ENCODE measurements at places on chromosomes 12 and 14.

DNA sequence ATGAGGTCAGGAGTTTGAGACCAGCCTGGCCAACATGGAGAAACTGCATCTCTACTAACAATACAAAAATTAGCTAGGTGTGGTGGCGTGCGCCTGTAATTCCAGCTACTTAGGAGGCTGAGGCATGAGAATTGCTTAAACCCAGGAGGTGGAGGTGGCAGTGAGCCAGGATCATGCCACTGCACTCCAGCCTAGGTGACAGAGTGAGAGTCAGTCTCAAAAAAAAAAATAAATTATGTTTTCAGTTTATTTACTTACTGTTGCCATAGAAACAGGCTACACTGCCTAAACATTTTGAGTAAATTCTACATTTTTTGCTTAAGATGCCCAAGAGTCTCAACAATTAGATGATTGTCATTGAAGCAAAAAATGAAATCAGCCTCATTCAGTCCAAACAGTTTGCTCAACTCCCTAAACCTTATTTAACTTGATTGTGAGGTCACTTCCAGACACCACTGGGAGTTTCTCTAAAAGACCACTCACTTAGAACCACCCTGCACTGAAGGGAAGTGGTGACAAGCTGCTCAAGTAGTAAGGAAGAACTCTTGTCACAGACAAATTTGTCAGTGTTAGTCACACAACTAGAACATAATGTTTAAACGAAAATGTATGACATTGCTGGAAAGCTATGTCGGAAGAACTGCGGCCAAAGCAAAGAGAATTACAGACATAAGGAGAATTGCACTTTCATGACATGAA, 9.8 kb upstream of the GNPNAT1 start:
- DNase-seq: peak; percentile 71

DNA sequence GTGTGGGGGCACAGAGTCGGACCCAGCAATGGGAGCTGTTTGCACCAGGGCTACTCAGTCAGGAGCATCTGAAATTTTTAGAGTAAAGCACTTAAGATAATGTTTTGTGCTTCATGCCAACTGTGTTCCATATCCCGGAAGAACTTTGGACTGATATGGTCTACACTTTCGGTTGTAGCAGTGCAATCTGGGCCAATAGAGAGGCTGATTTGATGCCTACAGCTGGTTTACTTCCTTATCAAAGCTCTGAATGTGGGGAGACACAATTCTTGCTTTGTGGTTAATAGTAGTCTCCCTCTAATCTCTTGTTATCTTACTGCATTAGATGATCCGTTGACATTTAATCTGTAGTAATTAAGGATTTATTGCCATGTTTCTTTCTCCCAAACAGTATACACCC, 7.8 kb upstream of the VDR start:
- DNase-seq: no peak

- DNase-seq: no peak
These were observed 198.6 kb downstream of the FLRT2 start for GRCh38 chr14:85728476-85729065.

- no peak for DNase-seq
These were observed 272.8 kb downstream of the PDZRN4 start for GRCh38 chr12:41460906-41461305.

DNA sequence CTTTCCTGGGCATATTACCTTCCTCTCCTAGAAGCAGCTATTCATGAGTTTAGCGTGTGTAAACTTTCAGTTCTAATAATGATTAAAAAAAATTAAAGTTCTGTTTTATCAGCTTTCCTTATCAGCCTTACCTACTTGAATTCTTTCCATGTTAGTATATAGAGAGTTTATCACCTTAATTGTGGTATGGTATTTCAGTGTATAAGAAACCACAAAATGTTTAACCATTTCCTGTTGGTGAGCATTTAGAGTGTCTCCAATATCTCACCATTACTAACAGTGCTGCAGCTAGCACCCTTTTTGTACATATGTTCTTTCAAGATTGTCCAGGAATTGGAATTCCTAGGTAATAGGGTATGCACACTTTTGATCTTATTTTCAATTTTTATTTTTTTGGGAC, 89.5 kb downstream of the FBXO33 start:
- DNase-seq: no peak

DNA sequence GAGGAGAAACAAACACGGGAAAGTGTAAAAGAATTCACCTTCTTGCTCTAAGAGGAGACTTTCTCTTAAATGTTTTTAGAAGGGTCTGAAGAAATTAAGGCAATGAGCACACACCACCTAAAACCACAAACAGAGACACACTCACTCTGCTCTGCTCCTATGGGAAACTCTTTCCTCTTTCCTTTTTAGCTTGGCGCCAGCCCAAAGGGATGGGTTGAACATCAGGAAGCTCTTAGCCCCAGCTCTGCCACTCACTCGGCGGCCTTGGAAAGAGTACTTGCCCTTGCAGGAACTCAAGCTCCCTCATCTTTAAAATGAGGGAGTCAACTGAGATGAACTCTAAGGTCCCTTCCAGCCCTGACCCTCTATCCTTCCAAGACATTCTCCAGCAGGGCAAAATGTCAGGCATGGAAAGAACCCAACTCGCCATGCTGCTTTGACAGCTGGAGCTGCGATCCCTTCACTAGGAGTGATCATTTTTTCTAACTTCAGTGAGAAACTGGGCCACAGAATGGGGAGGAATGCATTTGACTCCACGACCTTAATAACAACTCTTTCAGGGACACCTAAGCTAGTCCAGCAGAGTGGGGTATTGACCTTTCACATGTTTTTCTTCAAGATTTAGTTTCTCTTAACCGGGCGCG, 980 bp upstream of the RNASE8 start:
- no peak for DNase-seq

- peak; percentile 71 for DNase-seq
These were observed 16.9 kb downstream of the MEG3 start for GRCh38 chr14:100842799-100843198.

- no peak for DNase-seq
These were observed 17.3 kb upstream of the KRT86 start for GRCh38 chr12:52257074-52257551.

- no peak for DNase-seq
These were observed 8.6 kb downstream of the EDDM3A start for GRCh38 chr14:20754308-20754707.

- DNase-seq: no peak
These were observed 101.4 kb downstream of the DUSP16 start for GRCh38 chr12:12460935-12461922.

DNA sequence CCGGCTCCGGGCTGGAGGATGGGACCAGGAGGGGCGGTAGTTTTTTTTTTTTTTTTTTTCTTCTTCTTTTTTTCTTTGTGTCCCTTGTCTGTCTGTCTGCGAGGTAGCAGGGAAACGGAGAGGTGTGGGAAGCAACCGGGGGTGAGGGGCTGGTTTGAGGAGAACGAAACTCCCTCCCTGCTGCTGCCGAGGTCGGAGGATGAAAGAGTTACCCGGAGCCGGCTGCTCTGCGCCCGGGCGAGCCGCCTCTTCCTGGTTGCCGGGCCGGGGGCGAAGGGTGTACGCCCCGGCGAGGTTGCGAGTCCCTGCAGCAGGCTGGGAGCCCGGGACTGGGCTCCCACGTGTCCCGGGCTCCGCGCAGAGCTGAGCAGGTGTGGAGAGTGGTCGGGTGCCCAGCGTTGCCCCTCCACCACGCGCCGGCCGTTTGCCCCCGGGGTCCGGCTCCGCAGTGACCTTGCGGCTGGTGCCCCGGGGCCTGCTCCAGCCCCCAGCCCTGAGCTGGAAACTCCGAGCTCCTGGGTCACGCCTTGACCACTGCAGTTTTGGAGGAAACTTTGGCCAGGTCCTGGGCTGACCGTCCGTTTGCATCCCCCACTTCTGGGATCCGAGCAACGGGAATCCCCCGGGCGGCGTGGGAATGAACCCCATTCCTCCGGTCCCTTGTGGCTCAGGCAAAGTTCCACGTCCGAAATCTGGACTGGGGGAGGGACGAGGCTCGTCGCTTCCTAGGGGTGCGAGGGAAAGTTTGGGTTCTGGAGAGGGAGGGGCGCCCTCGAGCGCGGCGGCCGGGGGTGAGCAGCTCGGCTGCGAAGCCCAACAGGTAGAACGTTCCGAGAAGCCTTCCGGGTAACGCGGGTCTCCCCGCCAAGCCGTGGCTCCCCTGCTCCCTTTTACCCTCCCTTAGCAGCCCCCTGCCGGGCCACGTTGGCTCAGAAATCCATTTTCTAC, 1.3 kb downstream of the CHST11 start:
- no peak for DNase-seq

GRCh38 chr12:9808504-9808903, 18.8 kb upstream of the KLRF1 start:
- no peak for DNase-seq

DNA sequence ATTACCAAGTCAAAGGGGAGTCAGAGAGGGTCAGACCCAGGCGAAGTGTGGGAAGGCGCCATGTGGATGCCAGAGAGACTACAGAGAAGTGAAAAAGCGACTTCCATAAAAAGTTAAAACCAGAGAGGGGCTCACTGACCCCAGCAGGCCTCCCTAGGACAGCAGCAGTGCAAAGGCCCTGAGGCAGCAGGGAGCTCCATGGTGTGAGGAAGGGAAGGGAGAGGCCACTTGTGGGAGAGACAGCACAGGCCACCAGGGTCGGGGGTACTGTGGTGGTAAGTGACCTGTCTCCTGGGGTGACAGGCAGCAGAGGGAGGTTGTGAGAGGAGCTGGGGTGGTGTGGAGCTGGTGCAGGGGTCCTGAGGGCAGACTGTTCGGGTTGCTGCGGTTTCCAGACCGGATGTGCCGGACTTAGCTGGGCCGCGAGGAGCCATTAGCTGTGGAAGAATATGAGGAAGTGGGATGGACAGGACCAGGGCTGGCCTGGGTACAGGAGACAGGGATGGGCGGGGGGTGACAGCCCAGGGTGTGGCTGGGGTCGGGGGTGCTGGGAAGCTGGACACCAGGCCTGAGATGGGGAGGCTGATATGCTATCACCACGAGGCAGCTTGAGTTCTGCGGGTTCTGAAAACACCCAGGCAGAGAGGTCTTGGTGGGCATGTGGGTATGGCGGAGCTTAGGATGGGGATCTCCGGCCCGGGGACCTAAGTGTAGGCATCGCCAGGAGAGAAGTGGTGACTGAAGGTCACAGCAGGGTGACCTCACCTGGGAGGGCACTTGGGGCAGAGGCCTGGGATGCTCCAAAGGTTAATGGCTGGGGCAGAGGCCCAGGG, 22.7 kb downstream of the SETD1B start:
- no peak for DNase-seq

DNA sequence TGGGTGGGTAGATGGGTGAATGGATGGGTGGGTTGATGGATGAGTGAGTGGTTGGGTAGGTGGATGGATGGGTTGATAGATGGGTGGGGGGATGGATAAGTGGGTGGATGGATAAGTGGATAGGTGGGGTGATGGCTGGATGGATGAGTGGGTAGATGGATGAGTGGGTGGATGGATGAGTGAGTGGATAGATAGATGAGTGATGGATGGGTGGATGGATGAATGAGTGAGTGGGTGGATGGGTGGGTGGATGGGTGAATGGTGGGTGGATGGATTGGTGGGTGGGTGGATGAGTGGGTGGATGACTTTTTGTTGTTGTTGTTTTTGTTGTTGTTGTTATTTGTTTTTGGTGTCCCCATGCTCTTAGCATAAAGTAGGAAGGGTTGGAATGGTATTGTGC, 45.5 kb downstream of the TBX5 start:
- no peak for DNase-seq

- no peak for DNase-seq
These were observed 12.2 kb downstream of the UBR7 start for GRCh38 chr14:93219103-93219726.

DNA sequence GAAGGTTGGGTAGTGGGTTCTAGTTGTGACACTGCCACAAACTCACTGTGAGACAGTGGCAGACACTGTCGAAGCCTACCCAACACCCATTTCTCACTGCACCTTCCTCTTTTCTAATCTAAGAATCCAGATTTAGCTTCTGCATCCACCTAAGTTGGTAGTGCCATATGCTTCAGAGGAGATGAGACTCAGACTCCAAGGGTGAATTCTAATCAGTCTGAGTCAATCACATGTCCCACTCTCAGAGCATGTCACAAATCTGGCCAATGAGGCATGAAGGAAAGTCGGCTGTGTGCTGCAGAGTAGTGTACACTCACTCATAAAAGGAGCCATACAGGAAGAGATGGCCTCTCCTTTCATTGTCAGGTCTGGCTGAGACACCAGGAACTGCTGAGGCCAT, 102.1 kb upstream of the RAP1B start:
- DNase-seq: no peak

DNA sequence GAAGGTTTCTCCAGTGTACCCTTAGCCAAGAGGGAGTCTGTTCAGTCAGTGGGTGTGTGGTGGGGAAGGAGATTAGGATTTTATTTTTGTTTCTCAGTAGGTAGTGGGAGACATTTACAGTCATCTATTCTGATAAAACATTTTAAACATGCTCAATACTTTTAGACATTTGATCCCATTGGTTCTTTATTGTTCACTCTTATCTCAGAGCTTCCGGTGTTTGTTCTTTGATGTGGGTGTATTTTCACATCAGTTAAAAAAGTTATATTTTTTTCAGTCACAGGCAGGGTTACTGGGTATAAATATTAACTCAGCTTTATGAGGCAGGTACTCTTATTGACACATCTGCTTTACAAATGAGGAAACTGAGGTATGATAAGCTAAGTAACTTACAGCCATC, 43.3 kb upstream of the LRRK2 start:
- no peak for DNase-seq

DNA sequence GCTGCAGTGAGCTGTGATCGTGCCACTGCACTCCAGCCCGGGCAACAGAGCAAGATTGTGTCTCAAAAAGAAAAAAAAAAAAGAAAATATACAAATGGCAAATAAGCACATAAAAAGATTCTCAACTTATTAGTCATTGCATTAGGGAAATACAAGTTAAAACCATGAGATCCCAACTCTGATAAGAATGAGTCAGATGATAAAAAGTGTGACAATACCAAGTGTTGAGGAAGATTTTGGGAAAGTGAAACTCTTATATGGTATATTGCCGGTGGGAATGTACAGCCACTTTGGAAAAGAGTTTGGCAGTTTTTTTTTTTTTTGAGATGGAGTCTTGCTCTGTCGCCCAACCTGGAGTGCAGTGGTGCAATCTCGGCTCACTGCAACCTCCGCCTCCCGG, 7.6 kb upstream of the PRPF40B start:
- no peak for DNase-seq

- DNase-seq: no peak
These were observed 5.9 kb downstream of the PSMB5 start for GRCh38 chr14:23028799-23029198.

DNA sequence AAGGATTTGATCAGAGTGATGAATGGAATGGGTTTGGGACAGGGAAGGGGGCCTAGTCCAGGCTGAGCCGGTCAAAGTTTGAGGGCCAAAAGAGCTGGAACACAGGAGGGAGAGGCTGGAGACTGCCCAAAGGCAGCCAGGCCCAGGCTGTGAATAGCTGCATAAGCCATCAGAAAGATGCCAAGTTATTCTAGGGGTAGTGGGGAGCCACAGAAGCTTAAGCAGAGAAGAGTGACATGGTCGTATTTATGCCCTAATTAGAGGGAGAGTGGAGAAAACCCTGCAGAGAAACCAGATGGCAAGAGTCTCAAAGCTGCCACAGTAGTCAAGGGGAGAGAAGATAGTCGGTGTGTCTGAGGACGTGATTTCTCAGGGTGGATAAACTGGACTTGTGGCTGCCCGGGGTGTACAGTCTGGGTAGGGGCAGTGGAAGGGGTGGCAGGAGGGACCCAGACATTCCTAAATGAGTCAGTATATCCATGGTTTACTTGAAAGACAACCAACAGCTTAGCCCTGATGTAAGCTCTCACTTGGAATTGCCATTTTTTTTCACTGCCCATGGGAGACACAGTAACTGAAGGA, 99.2 kb downstream of the PRICKLE1 start:
- DNase-seq: no peak

- DNase-seq: no peak
These were observed 66.7 kb downstream of the RESF1 start for GRCh38 chr12:32025906-32026305.

- no peak for DNase-seq
These were observed 101.5 kb downstream of the HELB start for GRCh38 chr12:66403746-66404145.
